Stimulated activated CD8-positive, alpha-beta memory T cell treated with anti-CD3 and anti-CD28 coated beads, Interleukin-4, amount 100 ng/mL, for 1 hour (primary cell): ENCODE measurements at places on chromosomes 1 and 21.

GRCh38 chr1:167658574-167659328 is 28.7 kb downstream of the RCSD1 start:
- no peak for DNase-seq

DNA sequence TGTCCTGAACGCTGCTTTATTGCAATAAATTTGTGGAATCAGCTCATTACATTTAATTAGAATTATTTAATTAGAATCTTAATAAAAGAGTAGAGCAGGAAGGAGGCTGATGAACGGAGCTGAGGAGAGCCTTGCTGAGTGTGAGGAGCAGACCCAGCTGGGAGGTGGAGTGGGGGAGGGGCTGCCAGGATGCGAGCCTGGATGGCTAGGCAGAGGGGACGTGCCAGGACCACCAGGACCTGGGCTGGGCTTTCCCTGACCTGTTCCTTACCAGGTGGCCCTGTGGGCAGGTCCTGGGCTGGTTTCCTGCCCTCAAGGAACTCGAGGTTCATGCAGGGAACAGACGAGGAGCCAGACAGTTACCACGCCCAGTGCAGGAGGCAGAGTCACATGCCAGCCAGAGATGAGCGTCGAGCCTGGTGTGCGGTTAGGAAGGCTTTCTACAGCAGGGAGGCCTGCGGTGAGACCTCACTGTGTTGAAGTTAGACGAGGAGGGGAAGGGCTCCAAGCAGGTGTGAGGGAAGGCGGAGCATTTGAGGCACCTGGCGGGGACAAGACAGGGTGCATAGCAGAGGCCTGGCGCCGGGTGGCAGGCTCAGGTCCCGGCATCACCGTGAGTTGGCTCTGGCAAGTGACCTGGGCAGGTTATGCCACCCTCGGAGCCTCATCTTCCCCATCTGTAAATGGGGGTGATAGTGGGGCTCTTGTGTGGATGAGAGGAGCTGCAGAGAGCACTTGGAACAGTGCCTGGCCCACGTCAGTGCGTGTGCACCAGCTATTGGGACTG is 33.9 kb downstream of the LDLRAP1 start:
- DNase-seq = no peak

DNA sequence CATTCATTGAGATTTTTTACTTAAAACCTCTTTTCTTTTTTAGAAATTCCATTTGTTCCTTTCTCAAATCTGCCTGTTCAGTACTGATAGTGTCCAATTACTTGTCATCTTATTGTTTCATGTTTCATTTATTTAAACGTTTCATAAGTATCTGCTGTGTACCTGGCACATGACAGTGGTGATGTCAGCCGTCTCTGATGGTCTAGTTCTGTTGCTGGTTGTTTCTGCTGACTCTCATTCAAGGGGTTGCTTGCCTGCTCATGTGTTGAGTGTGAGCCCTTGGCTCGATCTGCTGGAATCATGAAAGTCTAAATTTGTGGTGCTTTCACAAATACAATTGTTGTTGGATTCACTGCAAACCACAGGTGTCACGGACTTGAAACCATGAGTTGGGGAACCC is 25.5 kb upstream of the C2CD2 start:
- DNase-seq = no peak

DNA sequence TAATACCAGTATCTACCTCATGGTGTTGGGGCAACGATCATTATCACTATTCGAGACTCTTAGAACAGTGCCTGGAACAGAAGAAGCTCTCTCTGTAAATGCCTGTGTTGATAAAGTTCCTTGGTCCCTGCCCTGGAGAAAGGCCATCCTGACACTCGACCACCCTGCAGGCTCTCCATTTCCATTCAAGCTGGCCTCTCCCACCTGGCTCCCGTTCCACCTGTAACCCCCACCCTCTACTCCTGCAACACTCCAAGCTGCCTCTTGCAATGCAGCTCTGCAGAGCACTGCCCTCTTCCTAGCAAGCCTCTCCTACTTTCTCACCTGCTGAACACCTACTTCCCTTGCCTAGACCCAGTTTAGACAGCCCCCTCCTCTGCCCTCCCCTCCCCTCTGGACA is 6.1 kb downstream of the SPOCD1 start:
- no peak for DNase-seq

DNA sequence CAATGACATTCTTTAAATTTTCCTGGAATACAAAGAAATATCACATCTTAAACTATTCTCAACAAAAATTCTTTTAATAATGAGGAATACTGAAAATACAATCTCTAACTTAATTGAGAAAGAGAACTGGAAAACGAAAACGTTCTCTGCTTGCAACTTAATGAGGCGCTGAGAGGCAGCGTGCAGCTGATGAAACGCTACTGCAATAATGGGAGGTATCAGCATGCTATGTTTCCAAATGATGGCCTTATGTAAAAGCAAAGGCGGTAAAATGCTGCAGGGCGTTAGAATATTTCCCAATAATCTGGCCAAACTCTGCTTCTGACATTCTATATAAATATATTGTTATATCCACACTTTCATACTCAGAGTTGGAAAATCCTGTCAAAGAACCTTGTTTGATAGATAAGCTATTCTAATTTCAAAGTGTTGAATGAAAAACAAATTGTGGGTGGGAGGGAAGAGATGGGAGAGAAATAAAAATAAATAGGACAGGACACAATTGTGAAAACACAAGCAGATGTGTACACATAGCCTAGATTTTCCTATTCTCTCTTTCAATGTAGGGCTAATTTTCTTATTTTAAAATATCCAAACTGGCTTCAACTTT is 70.9 kb downstream of the APP start:
- DNase-seq = no peak

GRCh38 chr1:52771384-52771783 is 45.1 kb downstream of the ZYG11B start:
- no peak for DNase-seq

DNA sequence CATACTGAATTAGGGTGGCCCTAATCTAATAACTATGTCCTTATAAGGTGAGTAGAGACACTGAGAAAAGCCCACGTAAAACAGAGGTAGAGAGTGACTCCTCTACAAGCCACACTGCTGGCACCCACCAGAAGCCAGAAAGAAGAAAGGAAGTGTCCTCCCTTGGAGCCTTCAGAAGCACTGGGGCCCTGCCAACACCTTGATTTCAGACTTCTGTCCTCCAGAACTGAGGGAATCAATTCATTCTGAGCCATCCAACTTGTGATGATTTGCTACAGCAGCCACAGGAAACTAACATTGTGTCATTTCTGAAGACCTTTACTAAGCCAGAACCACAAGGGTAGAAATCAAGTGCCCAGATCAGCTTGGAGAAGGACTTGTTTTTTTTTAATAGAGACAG is 15.0 kb downstream of the GNB1 start:
- DNase-seq = no peak

GRCh38 chr1:156900896-156901589 is 7.5 kb downstream of the PEAR1 start:
- DNase-seq = no peak

DNA sequence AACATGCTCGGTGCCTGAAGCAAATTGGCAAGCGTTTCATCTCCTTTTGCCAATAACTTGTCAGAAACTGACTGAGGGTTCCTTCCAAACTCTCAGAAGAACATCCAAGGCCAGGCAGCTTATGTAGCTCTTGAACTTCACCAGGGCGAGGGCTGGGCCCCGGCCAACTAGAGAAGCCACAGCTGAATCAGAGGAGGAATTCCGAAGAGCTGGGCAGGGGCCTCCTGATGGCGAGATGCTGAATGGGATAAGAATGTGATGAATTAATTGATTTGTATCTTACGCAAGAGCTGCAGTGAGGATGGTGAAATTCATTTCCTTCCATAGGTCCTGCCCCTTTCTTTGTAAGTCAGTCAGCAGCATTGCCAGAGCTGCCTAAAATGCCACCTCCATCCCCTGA is 345.8 kb downstream of the KIF26B start:
- DNase-seq = no peak

- DNase-seq = no peak
Observed at GRCh38 chr1:170929412-170929834, 5.9 kb upstream of the MROH9 start.

GRCh38 chr1:205210756-205211168 is 740 bp downstream of the DSTYK start:
- no peak for DNase-seq

- DNase-seq = no peak
Observed at GRCh38 chr1:51316846-51317120, 13.6 kb downstream of the TTC39A start.

- DNase-seq = no peak
Observed at GRCh38 chr1:143661418-143662101, 310.2 kb downstream of the FAM72C start.

DNA sequence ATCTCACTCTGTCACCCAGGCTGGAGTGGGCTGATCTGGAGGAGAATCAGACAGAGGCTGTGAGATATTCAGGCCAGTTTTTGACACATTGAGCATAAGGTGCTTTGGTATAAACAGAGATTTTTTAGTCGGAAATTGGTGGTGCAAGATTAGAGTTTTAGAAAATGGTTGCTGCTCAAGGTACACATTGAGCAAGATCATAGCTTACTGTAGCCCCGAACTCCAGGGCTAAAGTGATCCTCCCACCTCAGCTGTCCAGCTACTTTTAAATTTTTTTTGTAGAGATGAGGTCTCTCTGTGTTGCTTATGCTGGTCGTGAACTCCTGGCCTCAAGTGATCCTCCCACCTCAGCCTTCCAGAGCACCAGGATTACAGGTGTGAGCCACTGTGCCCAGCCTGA is 43.9 kb upstream of the USP1 start:
- DNase-seq = no peak

DNA sequence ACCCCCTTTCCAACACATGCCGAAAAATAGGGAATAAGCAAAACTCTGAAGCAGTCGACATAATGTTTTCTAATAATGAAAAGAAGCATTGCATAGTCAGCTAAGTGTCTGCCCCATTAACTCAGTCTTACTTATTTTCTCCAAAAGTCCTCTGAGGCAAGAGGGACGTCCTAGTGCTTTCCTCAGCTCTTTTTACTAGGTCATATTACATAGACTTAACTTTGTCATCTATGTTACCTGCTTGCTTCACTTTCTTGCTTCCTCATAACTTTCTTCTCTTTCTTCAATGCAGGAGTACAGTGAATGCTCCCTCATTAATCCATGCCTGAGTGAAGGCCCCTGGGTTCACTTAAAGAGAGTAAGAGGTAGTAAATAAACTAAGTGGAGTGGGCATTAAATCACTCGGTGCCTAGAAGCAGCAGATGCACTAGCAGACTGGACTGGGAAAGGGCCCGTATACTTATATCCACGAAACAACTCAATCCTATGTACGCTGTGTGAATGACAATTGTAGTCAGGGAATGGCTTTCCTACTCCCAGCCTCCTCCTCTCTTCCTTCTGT is 210.5 kb upstream of the SPAG17 start:
- no peak for DNase-seq

- no peak for DNase-seq
Observed at GRCh38 chr1:40648928-40649591, 16.4 kb downstream of the RIMS3 start.

GRCh38 chr1:23083714-23084480 is 64.6 kb downstream of the KDM1A start:
- DNase-seq = no peak

DNA sequence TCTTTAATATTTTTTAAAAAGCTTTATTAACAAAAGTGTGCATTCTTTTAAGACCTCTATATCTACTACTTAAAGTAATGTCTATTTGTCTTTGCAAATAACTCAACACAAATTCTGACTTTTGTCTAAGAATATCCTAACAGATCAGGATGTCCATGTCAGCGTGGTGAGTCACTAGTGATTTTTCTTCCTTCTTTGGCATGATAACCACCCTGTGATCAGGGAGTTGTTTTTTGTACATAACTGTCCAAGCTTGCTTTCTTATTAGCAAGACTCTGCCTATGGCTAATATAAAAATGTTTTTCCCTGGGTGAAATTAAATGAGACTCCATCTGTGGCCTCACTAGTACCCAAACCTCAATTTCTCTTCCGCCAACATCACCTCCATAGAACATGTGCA is 688.9 kb upstream of the ADGRL2 start:
- DNase-seq = no peak

DNA sequence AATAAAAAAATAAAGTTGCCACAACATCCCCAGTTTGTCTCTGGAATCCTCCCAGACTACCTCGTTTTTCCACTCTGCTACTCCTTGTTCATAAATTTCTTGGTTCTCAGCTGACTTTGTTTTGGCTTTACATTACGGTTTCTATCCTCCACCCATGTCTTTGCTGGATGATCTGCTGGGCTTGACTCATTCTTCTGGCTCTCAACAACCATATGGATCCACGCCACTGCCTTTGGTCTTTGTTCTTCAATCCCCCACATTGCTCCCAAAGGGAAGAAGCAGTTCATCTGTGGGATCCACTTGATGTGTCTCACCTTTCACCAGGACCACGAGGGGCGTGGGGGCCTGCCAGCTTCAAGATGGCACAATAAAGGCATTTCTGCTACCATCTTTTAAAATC is 67.1 kb upstream of the NBL1 start:
- DNase-seq = no peak

DNA sequence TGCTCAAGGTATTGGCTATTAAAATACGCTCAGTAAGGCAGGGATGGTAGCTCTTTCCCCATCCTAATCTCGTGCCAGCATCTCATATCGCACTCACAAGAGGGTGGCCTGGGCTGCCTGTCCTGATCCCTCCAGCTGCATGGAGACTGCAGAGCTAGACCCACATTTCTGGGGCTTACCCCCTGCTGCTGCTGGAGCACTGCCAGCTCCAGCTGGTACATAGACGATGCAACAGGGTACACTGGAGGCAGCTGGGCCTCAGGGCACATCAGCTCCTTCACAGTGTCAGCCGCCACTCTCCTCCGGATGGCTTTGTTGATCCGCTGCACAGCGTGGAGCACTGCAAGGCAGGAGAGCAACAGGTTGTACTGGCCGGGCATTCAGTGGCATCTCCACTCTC is 16.0 kb downstream of the IQGAP3 start:
- DNase-seq = no peak

DNA sequence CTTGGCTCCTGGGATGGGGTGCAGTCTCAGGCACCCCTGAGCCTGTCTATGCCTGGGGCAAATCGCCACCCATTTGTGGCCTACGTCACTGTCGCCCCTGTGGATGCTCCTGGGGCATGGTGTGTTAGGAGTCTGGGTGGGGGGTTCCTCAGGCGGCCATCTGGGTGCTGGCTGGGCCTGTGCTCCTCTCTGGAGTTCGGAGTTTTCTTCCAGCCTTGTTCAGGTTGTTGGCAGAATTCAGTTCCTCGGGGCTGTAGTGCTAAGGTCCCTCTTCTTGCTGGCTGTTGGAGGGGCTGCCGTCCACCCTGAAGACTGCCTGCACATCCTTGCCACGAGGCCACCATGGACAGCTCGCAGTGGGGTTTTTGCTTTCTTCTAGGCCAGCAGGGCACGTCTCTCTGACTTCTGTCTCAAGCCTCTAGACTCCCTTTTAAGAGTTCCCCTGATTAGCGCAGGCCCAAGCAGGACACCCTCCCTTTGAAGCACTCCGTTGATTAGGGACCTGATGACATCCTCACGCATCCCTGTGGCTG is 86.7 kb upstream of the C1orf174 start:
- no peak for DNase-seq

DNA sequence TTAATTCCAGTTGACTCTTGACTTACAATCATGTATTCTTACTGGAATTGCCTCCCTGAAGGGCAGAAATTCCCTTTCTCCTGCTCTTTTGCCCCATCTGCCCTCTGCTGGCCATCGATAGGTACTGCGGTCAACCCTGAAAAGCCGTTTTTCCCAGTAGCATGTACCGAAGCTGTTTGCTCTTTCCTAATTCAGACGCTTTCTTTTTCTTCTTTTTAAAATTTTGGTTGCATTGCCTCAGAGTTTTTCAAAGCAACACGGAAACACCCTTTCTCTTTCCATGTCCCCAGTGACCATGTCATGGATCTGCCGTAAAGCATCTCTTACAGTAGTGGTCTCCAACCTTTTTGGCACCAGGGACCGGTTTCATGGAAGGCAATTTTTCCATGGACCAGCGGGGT is 164.2 kb upstream of the C1orf21 start:
- DNase-seq = peak; percentile 24
